GM12864 (cell line): ENCODE measurements at places on chromosomes 1 and 21.

- DNase-seq = no peak
Measured at GRCh38 chr21:43345746-43346409, 81.1 kb downstream of the SIK1 start.

DNA sequence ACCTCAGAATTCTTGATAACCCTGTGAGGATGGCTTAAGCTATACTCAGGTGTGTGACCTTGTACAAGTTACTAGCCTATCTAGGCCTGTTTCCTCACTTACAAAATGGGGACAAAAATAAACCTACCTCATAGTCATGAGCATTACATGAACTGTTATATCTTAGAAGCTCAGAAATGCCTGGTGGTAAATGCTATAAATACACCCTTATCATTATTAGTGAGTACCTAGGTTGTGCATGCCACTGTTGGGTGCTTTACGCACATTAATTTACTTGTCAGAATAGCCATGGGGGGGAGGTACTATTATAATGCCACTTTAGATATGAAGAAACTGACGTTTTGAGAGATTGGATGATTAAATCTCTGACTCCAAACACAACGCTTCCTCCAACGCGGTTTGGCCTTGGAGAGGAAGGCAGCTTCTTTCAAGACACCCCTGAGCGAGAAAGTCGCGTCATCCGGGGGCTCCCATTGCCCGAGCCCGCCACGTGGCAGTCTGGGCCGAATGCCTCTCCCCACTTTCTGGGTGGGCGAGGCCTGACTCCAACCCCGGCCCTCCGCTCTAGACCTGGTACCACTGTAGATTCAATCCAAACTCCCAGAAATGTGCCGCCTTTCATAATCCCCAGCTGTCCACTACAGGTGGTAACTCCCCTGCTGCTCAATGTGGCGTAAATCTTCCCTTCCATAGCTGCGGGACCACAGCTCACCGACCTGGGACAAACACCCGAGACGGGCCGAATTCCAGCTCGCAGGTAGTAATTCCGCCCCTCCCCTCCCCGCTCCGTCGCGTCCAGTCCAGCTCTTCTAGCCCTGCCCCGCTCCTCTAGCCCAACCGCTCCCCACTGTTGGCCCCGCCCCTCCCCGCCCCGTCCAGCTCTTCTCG, 771 bp upstream of the RAD54L start:
- DNase-seq = no peak

DNA sequence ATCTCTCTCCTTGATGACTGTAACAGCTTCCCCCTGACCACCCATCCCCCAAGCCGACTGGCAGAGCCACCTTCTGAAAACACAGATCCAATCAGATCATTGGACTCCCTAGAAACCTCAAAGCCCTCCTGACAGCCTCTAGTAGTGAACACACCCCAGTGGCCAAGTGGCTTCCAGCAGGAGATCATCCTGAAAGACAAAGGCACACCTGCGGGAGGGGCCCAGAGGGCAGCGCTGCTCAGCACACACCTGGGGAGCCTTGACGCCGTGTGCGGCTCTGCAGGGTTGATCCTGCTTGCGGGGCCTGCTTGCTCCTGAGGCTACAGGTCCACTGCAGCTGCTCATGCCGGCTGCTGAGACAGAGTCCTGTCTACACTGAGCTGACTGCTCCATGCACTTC, 41.5 kb downstream of the SLC66A1 start:
- no peak for DNase-seq

DNA sequence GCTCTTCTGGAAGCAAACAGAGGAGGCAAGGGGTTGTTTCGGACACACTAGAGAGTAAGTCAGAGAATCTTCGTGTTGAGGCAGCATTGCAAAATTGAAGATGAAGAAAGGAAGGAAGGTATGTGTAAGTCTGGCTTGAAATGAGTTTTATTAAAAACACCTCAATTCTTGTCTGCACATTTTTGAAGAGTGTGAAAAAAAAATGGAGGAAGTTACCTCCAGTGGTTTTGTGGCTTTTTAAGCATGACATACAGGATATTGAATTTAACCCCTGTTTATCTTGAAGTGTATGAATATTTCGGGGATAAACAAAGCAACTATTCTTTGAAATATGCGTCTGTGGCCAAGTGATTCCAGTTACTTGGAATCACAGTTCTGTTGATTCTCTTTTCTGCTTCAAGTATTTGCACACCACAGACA, 203.2 kb upstream of the SGIP1 start:
- DNase-seq = no peak

DNA sequence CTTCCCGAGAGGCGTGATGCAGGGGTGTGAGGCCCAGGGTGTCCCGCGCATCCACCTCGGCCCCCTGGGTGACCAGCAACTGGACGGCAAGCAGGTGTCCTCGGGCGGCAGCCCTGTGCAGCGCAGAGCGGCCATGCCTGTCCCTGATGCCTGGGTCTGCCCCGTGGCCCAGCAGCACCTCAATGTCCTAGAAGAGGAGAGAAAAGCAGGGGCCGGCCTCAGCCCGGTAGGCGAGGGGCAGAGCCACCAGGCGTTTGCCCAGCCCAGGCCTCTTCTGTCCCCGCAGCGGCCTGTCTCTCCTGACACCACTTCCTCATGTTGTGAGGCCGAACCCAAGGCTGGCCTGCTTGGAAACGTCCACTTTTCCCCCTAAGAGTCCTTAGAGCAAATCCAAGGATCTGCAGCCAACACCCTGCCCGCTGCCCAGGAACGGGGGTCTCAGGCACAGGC, 1.7 kb downstream of the ANKRD65 start:
- no peak for DNase-seq

GRCh38 chr1:186155594-186155993, 219.5 kb downstream of the TPR start:
- DNase-seq = no peak

- no peak for DNase-seq
Measured at GRCh38 chr1:70143048-70143659, 62.2 kb downstream of the LRRC40 start.

GRCh38 chr1:62384276-62385005, 52.4 kb upstream of the USP1 start:
- no peak for DNase-seq

- DNase-seq = no peak
Measured at GRCh38 chr1:59419361-59420140, 122.7 kb downstream of the FGGY start.

DNA sequence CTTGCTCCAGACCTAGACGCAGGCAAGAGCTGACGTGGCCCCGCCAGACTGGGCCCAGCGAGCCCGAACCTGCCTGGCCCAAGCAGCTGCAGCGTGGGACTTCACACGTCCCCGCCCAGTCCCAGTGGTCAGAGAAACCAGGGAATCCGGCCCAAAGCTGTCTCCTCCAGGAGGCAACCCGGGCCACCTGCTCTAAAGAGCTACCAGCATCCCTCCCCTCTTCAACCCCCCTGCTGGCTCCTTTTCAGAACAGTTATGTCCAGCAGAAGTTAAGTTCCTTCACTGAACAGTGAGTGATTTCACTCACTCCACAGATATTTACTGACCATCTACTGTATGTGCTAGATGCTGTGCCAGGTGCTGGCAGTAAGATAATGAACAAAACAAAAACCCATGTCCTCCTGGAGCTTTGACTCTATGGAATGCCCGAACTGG, 2.1 kb upstream of the EFNA1 start:
- DNase-seq = no peak

- DNase-seq = peak; percentile 48
Measured at GRCh38 chr1:244049162-244050013, 1.7 kb upstream of the ZBTB18 start.

- DNase-seq = no peak
Measured at GRCh38 chr1:96598416-96599168, 123.0 kb upstream of the PTBP2 start.
